ENCODE measurements at places on chromosomes 4 and X.

- DNase-seq: no peak
Measured at GRCh38 chr4:154984148-154984547, 203.1 kb downstream of the RBM46 start.

- no peak for DNase-seq
Measured at GRCh38 chr4:8050555-8051206, 107.9 kb downstream of the ABLIM2 start.

DNA sequence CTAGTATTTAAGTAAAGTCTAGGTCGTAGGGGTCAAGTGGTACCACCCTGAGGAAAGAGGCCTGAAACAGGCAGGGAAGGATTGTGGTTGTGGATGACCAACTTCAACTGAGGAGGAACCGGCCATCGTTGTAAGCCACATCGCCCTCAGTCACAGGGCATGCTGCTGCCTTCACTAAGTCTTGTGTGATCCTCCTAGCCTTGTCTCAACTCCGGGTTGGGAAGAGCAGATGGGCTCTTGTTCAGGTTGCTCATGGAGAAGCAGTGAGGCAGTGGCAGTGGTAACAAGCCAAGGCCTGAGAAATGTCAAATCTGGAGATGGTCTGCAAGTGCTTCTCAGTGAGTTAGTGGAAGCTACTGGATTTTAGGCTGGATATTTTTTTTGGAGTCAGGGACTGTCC lies 22.8 kb upstream of the NKX3-2 start:
- DNase-seq: no peak

DNA sequence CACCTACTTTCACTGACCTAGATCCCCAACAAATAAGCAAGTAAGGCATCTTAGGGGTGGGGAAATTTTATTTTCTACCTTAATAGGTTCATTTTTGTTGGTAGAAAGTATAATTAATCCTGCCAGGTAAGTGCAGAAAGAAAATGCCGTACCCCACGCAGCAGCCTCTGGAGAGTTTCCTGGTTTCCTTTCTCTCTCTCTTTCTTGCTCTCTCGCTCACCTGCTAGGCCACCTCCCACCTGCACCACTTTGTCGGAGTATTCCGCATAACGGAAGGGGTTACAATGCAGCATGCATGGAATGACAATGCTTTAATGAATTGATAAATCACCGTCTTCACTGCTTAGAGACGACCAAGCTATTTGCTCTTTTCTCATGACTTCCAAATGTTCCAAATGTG lies 101.0 kb downstream of the SCD5 start:
- DNase-seq: no peak

DNA sequence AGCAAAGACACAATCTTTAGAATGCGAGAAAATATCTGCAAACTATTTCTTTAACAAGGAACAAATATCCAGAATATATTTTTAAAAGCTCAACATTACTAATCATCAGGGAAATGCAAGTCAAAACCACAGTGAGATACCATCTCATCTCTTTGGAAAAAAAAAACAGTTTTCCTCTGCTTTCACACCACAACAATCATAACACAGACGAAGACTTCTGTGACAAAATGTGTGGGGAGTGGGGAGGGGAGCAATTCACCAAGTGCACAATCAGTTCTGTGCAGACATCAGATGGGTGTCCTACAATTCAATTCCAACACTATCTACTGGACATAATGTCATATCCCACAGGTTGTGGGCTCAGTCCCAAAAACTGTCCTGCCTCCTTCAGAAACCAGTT lies 293.2 kb upstream of the SLC7A11 start:
- DNase-seq: no peak

DNA sequence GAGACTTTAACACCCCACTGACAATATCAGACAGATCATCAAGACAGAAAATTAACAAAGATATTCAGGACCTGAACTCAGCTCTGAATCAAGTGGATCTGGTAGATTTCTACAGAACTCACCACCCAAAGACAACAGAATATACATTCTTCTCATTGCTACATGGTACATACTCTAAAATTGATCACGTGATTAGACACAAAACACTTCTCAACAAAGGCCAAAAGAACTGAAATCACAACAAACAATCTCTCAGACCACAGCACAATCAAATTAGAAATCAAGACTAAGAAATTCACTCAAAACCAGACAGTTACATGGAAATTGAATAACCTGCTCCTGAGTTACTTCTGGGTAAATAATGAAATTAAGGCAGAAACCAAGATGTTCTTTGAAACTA lies 49.6 kb downstream of the DACH2 start:
- DNase-seq: no peak

All from activated CD8-positive, alpha-beta memory T cell treated with anti-CD3 and anti-CD28 coated beads for 1 hour (primary cell).